ENCODE measurements at places on chromosomes 2 and 18.
A peak's percentile ranks its signal among the peaks of the same experiment; 100 is the strongest.

GRCh38 chr2:158999458-158999857 is 31.0 kb downstream of the TANC1 start:
- DNase-seq, result no peak

GRCh38 chr18:21270453-21270852 is 28.4 kb downstream of the GREB1L start:
- no peak for DNase-seq

- no peak for DNase-seq
Observed at GRCh38 chr2:75523313-75524275, 37.1 kb downstream of the EVA1A start.

DNA sequence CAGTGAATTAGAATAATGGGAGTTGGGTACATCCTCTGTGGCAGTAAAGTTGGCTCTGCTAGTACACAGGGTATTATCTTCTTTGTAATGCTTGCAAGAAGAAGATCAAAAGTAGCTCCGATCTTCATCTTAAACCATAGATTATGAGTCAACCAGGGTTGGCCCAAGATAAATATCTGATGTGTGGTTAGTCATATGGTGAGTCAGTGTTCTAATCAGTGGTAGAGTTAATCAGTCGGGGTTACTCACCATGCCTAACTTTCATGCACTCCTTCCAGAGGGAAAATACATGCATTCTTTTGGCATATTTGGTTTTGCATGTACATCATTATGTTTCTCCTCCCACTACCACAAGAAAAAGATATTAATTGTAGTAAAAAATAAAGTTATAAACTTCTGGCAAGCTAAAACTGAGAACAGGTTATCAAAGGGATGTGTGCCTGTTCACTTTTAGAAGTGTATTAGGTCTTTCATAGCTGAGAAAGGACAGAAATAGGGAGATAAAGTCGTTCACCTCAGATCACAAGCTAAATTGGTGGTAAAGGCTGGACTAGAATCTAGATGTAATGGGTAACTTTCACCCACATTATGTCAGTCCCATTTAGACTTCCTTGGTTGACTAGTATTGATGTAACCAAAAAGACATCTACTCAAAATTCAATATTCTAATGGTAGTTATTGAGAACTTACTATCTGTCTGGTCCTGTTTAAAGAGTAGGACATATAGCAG is 684.4 kb downstream of the IRS1 start:
- DNase-seq, result no peak

DNA sequence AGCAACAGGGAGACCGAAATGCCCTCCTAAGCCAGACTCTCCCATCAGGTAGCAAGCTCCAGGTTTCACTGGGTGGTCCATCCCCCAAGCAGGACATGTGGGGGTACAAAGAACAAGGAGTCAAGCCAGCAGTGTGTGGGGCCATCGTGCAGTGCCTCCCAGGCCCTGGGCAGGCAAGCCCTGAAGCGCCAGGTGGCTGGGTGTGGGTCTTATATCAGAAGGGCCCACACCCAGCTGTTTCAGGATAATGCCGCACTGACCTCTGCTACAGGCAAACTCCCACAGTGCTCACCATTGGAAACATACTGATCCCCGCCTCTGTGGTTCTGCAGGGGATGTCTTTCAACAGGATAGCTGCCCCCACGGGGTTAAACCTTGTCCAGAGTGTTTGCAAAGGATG is 174.2 kb upstream of the SMAD2 start:
- no peak for DNase-seq

DNA sequence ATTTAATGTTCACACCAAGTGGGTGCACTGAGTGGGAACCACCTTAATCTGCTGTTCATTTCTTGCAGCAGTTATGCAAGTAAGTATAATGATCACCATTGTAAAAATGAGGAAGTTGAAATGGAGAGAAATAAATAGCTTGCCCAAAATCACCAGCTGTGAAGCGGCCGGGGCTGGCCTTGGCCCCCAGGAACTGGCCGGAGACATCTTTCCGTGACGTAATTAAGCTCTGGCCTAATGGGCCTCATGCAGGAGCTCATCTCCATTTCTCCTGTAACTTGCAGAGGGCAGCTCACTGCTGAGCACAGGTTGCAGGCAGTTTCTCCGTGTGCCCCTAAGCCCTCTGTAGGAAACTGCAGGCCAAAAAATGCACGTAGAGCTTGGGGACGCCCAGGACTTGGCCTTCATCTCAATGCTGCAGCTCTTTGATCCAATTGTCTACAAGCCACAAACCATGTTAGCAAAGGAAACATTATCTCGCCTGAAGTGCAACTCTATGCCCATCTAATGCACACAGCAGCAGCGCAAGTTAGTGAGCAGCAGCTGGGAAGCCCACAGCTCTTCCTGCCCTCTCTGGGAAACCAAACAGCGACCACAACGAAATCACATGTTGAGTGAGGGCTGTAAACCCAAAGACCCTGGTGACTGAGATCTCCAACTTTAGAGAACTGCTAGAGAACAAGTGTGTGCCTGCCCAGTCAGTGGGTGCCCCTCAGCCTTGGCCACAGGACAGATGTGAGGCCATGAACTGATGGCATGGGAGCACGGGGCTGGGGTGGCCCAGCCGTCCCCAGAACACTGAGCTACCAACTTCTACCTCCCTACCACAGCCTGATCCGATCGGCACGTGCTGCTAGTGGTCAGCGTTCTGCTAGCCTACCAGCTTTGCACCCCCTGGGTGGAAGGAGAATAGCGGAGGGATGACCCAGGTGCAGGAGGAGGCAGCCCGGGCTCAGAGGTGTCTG is 28.8 kb downstream of the APCDD1 start:
- no peak for DNase-seq

- DNase-seq, result no peak
Observed at GRCh38 chr2:7701791-7702190, 784.6 kb downstream of the RNF144A start.

- DNase-seq, result no peak
Observed at GRCh38 chr2:171600126-171600525, 77.9 kb downstream of the CYBRD1 start.

DNA sequence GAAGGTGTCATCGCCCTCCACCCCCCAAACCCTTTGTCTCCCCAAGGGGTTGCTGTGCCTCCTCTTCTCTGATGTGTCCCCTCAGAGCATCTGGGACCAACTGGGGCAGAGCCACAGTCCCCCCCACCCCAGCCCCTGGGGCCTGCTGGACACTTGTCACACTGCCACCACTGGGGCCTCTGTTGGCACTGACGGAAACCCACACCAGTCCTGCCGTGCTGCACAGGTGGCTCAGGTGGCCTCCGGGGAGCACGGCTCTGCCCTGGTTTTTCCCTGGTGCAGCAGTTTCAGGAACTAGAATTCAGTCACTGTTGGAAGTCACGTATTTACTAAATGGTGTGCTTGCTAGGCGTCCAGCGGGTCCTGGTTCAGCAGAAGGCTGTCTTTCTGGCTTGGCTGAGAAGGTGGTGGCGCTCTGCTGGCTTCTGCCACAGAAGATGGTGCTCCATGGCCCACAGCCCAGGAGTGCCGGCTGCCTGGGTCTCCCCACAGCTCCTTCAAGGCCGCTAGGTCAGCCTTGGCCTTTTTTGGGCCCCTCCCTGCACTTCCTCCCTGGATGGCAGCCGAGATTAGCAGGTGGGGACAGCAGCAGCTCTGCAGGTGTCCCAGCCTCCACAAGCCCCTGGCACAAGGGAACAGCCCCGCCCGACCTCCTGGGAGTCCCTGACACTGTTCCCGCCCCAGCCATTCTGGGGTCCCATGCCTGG is 18.6 kb upstream of the KLHL30 start:
- DNase-seq, result no peak

DNA sequence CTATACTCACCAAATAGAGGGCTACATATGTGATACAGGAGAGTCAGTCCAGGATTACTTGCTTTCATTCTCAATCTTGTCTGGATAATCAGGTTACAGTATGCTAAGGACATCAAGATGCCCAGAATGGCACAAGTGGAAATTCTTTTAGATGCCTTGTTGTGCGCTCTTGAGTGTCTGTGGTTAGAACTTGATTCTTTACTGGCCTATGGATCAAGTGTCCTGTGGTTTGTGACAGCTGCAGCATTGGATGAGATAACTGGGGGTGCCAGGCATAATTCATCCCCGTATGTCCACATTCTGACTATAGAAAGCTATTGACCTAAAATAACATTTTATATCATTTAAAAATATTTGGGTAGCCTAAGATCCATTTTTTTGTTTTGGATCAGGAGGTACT is 40.1 kb downstream of the CDC42EP3 start:
- DNase-seq, result peak; percentile 91

DNA sequence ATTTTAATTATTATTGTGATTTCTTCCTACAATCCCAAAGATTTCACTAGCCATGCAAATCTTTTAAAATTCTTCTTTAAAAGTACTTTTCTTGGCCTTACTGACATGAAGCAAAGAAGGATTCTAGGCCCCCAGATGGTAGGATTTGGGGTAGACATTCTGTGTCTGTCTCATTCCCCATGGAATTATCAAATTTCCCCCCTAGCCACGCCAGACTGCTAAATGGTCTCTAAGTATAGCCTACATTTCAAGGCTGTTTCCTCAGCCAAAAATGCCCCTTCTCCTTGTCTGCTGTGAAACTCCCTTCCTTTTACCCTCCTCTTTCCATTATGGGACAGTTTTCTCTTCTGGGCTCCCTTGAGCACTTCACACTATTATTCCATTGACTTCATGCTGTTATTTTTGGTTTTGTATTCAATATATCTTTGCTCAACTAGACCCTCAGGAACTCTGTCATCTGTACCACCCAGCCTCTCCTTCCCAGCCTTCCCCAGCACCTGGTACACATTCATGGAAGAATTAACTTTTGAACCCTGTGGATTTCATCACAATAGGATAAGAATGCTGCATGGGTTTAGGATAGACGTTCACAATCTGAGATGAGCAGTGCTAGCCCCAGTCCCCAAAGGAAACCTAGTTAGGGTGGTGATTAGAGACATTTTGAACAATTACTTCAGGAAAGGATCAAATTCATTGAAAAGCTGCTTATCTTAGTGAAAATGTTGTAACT is 21.5 kb upstream of the CYP1B1 start:
- DNase-seq, result no peak

DNA sequence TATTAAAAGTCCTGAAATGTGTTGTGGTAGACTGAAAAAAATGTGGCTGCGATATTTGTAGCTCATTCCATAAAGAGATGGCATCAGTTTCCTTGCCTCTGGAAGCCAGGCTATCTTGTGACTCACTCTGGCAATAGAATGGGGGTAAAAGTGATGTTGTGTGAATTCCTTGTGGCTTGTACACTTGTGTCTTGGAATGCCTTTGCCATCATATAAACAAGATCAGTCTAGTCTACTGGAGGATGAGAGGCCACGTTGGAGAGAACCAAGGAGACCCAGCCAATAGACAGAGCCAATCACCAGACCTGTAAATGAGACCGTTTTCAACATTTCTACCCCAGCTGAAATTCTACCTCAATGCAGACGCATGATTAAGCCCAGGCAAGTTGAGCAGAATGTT is 254.1 kb downstream of the TRIB2 start:
- DNase-seq, result no peak

- no peak for DNase-seq
Observed at GRCh38 chr18:76765649-76766048, 56.7 kb upstream of the ZNF236 start.

GRCh38 chr2:207926133-207926988 is 99.0 kb downstream of the PLEKHM3 start:
- no peak for DNase-seq

GRCh38 chr2:174750923-174751441 is 13.3 kb downstream of the CHRNA1 start:
- DNase-seq, result no peak

DNA sequence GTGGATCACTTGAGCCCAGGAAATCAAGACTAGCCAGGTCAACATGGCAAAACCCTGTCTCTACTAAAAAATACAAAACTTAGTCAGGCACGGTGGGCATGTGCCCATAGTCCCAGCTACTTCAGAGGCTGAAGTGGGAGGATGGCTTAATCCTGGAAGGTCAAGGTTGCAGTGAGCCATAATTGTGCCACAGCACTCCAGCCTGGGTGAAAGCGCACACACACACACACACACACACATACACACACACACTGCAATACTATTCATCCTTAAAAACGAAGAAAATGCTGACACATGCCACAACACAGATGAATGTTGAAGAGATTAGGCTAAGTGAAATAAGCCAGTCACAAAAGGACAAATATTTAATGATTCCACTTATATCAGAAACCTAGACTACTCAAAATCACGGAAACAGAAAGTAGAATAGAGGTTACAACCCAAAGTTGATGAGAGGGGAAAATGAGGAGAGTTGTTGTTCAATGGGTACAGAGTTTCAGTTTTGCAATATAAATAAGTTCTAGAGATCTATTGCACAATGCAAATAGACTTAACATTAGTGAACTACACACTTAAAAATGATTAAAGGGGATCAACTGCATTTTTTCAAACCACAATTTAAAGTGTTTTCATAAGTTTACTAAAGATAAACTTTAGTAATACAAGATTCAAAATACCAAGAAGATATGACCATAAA is 114.5 kb downstream of the USP34 start:
- DNase-seq, result no peak

DNA sequence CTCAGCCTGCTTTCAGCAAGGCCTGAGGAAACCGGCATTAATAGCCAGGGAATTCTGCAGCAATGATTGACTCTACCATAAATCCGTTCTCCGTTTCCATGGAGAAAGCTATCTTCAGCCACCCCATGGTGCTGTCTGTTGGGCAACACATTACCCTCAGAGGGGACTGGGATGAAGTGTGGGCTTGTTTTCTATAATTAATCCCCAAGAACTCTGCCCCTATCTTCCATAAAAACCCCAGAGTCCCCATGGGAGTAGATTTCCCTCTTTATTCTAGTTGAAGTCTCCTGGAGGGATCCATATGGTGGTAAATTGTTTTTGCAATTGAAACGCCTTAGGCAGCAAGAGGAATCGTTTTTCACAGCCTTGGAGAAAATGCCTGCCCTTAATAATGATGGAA is 9.2 kb downstream of the G6PC2 start:
- no peak for DNase-seq

- DNase-seq, result no peak
Observed at GRCh38 chr2:149692961-149693396, 105.4 kb upstream of the MMADHC start.

DNA sequence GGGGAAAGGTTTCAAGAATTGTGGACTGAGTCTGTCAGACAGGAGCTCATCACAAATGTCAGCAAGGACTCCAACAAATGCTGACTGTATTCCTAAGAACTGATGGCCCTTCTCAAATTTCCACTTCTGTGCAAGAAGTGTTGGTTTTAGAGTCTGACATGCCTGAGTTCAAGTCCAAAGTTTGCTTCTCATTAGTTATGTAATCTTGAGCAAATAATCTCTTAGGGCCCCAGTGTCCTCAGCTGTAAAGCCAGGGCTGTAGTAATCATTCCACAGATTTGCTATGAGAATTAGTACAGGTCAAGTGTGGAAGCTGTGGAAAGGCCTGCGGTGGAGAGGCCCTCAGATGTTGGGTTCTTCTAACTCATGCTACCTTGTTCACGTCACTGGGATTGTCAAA is 23.9 kb downstream of the MEP1B start:
- peak; percentile 62 for DNase-seq

- DNase-seq, result no peak
Observed at GRCh38 chr2:69298261-69298660, 88.8 kb downstream of the GFPT1 start.
